ENCODE measurements at places on chromosomes 7 and 10. TPM values are rescaled to one million over a fixed set of nuclear protein-coding genes. Genes with fewer than 3 reads are reported as not detected.

Gene IRF5
- 1.7 TPM for total RNA-seq

Gene PLCE1
- total RNA-seq: under 0.01 TPM

Gene GIMAP7
- total RNA-seq: 46.1 TPM

Gene PLEKHS1
- not detected for total RNA-seq

Gene SDK1
- 0.32 TPM for total RNA-seq

Gene VOPP1
- total RNA-seq: 103 TPM
